ENCODE measurements at places on chromosomes 1 and 21. TPM values are rescaled to one million over a fixed set of nuclear protein-coding genes. Genes with fewer than 3 reads are reported as not detected.

GRCh38 chr1:23699280-23700179 is 7.9 kb downstream of the RPL11 start:
- DNase-seq, result no peak

The NTNG1 gene
- total RNA-seq, result not detected

DNA sequence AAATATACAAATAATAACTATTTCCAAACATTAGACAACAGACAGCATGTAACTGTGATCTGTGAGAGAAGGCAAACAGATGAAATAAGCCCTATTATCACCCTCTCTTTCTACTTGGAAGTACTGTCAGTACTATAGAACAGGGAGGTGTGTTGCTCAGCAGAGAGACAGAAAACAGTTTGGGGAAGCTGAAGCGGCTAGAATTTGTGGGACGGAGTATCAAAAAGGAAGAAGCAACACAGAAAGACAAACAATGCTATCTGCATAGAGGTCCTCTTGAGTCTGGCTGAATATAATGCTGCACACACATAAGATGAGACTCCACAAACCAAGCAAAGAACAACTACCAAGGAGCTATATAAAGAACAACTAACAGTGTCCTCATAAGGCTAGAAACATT is 59.4 kb downstream of the ZZZ3 start:
- DNase-seq, result no peak

- no peak for DNase-seq
Observed at GRCh38 chr21:38680401-38680800, 125.3 kb upstream of the ETS2 start.

- no peak for DNase-seq
Observed at GRCh38 chr1:192277635-192278034, 39.2 kb upstream of the RGS21 start.

GRCh38 chr1:192907545-192908243 is 98.9 kb downstream of the RGS2 start:
- no peak for DNase-seq

The BATF3 gene
- 1.9 TPM for total RNA-seq

GRCh38 chr1:53359934-53360276 is 32.0 kb upstream of the LRP8 start:
- DNase-seq, result peak; percentile 12

DNA sequence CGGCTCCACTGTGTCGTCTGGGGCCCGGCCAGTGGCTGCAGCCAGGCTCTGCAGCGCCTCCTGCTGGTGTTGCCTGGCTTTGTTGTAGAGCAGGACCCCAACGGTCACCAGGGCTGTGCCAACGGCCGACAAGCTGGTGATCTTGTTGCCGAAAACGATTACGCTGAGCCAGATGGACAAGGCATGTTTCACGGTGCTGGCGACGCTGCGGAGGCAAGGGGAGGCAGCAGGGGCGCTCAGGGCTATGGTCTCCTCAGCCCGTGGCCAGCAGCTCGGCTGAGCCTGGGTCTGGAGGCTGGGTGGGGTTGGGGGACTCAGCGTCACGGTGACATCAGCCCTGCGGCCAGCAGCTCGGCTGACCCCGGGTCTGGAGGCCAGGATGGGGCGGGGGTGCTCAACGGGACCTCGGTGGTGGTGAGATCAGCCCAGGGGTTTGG is 7.0 kb upstream of the CDK11B start:
- DNase-seq, result no peak

DNA sequence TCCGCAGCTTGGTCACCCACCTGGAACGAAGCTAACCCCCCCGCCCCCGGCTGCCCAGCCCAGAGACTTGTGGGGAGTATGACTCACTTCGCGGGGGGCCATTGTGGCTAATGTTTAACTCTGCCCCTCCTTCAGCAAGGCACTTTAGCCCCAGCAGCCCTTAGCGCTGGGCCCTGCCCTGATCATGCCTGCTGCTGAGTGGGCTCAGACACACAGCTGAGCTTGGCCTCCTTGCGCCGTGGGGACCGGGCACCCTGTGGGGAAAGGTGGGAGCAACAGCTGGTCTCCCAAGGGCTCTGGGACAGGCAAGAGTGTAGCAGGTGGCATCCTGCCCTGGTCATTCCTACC is 6.3 kb upstream of the LAD1 start:
- no peak for DNase-seq

The ESRRG gene
- total RNA-seq, result 32.3 TPM

DNA sequence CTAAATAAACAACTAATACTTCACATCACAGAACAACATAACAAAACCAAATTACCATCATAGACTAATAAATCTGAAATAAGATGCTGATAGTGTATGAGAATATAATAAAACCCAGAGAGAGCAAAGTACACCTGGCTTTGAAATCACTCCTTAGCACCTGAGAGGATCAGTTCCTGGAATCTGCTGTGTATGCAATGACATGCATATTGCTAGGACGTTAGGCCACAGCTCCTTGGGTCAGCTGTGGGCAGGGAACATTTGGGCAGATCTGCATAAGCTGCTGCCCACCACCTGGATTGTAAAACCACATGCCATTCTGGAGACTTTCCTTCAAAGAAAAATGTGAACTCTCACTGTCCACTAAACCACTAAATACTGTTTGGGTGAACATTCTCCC is 81.1 kb downstream of the NR5A2 start:
- no peak for DNase-seq

The GPR25 gene
- not detected for total RNA-seq

GRCh38 chr1:7187112-7187493 is 401.8 kb downstream of the CAMTA1 start:
- DNase-seq, result no peak

- DNase-seq, result peak; percentile 63
Observed at GRCh38 chr1:181335631-181336030, 147.7 kb upstream of the CACNA1E start.
